ENCODE measurements at places on chromosomes 2 and 18.

DNA sequence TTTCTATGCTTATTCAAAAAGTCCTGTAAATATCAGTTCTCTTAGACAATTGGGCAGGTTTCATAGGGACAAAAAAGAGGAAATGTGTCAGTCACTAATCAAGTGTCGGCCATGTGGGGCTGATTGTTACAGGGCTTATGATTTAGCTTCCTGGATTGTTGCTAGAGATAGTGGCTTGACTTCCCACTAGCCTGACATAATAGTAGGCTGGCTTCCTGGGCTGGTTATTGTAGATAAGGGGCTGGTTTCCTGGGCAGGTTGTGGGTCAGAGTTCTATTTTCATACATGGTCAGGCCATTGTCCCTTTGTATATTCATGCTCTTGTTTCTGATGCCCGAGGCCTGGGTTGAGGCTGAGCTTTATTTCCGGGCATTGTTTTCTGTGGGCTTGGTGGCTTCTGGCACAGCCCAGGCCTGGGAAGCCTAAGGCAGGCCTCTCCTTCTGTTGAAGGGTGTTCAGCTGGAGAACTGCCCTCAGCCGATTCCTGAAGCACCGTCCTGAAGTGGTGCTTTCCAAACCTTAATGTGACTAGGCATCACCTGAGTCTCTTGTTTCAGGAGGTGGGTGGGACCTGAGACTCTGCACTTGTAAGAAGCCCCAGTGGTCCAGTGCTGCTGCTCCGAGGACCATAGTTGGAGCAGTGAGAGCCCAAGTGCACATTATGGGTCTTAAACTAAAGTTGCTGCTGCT is 37.0 kb downstream of the CD8B2 start:
- no peak for DNase-seq

- DNase-seq = no peak
These were observed 247.8 kb downstream of the GBX2 start for GRCh38 chr2:235920216-235920865.

DNA sequence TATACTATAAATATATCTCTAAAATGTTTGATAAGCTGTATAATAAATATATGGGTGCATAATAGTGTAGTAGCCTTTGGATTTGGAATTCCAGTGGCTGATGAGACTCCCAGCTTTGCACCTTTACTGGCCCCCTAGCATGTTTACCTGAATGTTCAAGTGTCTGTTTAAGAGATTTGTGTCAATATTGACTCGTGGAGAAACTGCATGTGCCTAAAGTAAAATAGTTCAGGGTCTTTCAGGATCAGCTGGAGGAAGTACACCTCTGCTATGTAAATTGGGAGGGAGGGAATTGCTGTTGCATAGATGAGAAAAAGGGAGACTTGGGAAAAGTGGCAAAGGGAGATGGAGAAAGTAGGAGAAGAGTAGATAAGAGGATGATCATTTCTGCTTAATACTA is 23.9 kb downstream of the ME2 start:
- DNase-seq = no peak

GRCh38 chr2:165634855-165635254 is 159.2 kb downstream of the GALNT3 start:
- peak; percentile 56 for DNase-seq

- no peak for DNase-seq
These were observed 13.5 kb downstream of the CBLN2 start for GRCh38 chr18:72530622-72531021.

GRCh38 chr18:49214706-49215105 is 245.7 kb downstream of the DYM start:
- no peak for DNase-seq

DNA sequence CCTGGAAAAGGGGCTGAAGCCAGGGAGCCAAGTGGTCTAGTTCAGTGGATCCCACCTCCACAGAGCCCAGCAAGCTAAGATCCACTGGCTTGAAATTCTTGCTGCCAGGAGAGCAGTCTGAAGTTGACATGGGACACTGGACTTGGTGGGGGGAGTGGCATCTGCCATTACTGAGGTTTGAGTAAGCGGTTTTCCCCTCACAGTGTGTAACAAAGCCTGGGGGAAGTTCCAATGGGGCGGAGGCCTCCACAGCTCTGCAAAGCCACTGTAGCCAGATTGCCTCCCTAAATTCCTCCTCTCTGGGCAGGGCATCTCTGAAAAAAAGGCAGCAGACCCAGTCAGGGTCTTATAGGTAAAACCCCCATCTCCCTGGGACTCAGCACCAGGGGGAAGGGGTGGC is 144.4 kb downstream of the PTPRM start:
- no peak for DNase-seq

DNA sequence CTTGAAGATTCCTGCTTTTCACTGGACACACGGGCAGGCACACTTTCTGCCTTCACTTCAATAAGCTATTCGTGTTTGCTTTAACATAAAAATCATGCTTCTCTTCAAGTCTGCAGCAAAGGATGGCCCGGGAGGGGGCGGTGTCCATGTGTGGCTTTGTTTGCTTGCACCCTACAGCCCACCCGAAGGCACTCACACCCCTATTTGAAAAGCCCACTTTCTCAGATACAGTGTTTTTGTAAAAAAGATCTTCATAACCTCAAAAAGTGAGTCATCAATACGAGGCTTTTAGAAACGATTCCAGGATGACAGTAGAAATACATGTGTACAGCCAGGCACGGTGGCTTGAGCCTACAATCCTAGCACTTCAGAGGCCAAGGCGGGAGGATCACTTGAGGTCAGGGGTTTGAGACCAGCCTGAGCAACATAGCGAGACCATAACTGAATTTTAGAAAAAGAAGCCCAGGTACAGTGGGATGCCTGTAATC is 36.5 kb upstream of the HPCAL1 start:
- DNase-seq = no peak

DNA sequence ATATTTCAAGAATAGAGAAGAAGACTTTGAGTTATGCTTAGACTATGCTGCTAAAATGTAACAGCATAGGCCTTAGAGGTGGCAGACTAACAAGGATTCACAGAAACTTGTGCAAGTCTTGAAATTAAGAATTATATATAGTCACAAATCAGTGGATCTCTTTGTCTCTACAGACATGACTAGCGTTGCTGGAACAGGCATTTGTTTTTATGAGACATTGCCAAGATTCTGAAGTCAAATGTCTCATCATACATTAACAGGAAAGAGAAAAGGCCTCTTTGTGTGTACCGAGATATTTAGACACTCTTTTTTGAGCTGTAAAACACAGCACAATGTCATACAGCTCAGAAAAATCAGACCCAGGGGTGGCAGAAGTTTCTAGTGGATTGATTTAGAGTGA is 207.1 kb downstream of the TMX3 start:
- no peak for DNase-seq

DNA sequence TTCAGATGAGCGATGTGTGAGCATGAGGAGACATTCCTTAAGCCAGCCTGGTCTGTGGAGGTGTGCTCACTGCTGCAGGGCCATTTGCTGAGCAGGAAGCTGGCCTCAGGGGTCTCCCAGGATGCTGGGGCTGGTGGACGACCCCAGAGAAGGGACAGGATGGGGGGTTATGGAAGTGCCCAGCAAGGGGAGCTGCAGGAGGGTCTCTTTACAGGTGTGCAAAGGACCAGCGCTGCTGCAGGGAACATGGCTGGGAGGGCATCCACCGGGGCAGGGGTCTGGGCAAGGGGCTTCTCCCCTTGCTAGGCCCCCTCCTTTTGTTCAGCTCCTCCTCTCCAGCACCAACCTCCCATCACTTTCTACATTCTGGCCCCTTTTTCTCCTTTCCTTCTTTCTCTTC is 185.2 kb downstream of the GBX2 start:
- DNase-seq = no peak

GRCh38 chr2:38099099-38100028 is 23.4 kb upstream of the CYP1B1 start:
- DNase-seq = no peak

DNA sequence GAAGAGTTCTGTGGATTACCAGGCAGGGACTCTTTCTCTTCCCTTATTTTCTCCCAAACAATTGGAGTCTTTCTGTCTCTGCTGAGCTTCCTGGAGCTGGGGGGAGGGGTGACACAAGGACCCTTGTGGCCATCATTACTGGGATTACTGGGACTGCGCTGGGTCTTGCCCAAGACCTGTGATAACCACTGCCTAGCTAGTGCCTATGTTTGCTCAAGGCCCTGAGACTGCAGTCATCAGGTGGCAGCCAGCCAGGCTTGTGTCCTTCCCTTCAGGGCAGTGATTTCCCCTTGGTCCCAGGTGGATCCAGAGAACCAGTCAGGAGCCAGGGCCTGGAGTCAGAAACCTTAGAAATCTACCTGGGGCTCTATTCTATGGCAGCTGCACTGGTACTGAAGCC is 355.6 kb downstream of the PARD3B start:
- DNase-seq = no peak

- no peak for DNase-seq
These were observed 24.6 kb upstream of the ACAA2 start for GRCh38 chr18:49837889-49838288.

DNA sequence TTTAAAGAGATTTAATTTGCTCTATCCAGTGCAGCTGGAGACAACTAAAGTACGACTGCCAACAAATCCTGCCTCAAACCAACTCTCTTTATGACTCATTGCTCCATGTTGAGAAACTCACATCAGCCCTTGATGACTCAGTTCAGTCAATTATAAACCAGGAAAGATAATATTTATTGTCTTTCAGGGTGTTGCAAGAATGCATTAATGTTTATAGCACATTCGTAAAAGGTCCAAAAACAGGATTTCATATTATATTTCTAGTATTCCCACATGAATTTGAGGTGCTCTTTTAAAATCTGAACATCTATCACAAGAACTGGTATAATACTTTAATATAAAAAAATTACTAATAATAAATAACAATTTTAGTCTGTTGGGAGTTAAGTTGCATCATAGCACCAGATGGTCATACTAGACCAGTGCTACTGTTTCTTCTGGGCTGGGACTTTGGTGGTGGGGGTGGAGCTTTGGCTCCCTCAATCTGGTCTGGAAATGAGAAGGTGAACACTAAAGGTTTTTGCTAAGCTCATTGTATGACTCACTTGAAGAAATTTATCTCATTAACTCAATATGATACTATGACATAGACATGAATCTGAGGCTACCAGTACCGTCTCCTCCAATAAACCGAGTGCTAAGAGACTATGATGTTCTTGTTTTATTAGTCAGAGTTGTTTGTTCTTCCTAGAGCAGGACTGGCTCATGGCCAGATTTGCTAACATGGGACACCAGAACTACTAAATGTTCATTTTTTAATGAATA is 26.6 kb upstream of the MAP3K20 start:
- no peak for DNase-seq

DNA sequence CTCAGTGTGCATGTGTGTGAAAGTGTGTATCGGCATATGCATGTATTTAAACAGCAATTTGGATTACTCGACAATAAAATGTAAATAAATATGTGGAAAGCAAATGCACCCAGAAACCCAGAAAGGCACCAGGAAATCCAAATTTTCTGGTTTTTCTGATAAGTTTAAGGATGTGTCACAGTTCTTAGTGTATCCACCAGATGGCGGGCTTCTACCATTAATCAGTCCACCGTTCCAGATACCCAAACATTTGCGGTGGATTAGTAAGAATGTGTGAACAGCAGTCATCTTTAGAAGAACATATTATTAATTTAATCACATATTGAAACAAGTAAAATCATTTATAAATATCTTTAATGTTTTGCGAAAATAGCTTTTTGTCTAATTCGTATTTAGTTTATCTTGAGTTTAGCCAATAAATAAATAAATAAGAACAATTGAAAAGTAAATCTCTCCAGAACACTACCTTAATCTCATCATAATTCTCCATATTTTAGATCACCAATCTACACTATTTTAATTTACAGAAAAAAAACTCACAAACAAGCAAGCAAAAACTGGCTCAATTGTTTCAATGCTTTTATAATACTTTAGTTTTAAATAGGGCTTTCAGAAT is 298.9 kb downstream of the DSEL start:
- peak; percentile 44 for DNase-seq

- no peak for DNase-seq
These were observed 449.3 kb upstream of the SPHKAP start for GRCh38 chr2:228630786-228631185.

DNA sequence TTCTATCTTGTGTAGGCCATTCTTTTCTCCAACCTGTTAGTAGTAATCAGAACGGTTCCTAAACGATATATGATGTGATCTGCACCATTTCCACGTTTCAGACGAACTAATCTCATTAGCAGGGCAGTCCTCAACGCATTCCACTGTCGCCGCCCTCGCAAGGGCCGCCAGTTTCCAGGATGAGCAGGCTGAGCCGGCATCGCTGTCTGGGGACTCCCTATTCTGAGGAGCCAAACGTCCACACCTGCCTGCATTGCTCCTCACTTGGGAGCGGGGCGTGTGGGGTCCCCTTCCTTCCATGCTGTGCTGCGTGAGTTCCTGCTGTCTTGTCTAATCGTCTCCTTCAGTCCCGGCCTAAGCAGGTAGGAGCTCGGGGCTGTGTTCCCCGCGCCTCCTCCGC is 76.6 kb downstream of the PSMG2 start:
- DNase-seq = no peak

DNA sequence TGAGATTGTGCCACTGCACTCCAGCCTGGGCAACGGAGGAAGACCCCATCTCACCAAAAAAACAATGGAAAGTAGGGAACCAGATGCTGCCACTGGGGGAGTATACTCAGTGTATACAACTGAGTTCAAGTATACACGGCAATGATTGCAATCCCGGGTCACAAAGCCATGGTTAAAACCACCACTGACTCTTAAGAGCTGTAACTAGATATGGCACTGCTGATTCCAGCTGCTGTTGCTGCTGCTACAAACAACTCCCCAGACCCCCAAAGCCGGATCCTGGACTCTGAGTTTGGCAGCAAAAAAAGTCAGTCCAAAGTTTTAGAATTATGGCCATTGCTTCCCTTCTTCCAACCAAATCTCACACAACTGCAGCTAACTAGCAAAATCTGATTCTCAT is 43.7 kb upstream of the COX7A2L start:
- DNase-seq = no peak

GRCh38 chr2:85607268-85608215 is 4.3 kb downstream of the C2orf68 start:
- no peak for DNase-seq

DNA sequence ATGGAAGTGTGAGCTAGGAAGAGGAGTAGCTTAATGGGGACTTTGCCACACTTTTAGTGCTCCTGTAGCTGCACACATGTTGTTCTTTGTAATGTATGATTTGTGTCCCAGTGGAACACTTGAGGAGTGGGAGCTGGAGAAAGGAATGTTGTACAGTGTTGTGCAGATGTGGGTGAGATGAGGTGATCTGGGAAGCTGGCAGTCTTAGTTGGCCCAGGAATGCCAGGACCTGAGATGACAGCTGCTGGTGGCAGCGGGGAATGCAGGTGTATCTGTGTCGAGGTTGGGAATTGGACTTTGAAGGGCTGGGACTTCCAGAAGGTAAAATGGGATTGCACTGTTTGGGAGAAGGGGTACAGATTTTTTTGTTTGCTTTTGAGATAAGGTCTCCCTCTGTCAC is 23.6 kb downstream of the NEDD4L start:
- no peak for DNase-seq

- DNase-seq = no peak
These were observed 81.5 kb downstream of the XDH start for GRCh38 chr2:31333046-31333445.

- DNase-seq = no peak
These were observed 10.3 kb downstream of the DNER start for GRCh38 chr2:229703909-229704630.

DNA sequence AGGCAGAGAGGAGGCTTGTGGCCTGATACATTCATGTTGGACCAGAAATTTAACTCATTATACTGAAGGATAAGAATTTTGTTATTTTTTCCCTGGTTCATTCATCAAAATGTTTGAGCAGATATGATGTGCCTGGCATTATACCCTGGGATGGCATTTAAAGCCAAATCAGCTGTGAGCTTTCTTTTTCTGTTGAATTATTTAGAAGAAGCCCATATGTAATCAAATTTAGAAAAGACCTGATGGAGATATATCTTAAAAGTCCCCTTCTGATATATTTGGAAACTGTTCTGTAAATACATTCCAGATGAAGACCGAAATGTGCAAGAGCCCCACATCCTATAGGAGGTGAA is 743.1 kb upstream of the HS6ST1 start:
- no peak for DNase-seq
